ENCODE measurements at places on chromosomes 2 and 18.

DNA sequence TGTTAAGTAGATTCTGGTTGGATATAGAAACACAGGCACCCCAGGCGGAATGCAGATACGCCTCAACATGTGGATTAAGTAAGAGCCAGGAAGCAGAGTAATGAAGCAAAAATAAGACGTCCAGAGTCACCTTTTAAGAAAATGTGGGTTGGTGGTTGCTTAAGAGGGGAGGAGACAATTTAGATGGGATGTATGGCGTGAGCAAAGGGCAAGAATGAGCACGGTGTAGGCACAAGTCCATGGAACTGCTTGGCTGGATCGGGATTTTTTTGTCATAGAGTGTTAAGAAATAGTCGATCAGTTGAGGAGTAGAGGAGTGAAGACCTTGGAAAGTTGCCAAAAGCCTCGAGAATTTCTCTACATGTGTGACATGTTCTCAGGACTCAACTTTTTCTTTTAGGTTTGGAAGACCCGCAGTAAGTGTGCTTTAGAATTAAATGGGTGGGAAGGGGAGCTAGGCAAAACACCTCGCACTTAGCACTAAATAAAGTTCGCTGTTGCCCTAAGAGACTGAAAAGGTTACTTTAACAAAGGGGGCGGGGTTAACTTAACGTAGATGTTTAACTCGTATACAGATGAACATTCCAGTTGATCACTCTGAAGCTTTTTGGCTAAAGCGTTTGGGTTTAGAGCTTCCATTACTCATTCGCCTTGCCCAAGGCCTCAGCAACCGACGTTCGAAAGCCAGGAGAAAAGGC lies 716 bp upstream of the SLC39A10 start:
- no peak for DNase-seq

DNA sequence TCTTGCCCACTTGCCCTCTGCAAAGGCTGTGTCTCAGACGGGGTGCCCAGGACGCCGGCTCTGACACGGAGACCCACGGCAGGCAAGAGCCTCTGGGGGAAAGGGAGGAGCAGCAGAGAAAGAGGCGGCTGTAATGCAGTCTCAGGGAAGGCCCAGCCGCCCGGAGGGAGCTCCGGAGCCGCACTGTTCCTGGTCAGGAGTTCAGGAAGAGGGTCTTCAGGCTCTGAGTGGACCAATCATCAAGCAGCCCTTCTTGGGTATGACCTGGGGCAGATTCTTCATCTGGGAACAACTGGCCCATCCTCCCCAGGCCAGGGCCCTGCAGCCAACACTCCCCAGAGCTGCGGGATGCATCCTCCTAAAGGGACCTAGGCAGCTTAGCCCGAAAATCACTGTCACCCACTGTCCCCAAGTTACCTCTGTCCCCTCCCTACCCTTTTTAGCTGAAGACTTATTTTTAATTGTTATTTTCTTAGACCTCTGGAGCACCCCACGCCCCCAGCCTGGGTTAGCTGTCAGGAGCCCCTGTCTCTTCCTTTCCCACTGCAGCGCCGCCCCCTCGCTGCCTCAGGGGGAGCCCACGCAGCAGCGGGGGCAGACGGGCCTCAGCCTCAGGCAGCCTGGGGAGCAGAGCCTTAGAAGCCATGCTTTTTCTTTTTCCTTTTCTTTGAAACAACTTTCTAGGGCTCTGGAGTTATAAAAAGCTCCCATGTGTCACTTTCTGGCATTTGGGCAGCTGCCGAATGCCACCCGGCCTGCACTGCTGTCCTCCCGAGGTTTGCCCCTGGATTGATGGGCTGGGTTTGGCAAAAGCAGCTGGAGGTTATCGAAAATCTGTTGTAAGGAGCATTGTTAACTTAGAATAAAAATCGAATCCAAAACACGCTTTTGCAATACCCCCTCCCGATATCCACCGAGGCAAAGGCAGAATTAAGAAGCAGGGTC lies 644 bp upstream of the NEU2 start:
- DNase-seq, result no peak

DNA sequence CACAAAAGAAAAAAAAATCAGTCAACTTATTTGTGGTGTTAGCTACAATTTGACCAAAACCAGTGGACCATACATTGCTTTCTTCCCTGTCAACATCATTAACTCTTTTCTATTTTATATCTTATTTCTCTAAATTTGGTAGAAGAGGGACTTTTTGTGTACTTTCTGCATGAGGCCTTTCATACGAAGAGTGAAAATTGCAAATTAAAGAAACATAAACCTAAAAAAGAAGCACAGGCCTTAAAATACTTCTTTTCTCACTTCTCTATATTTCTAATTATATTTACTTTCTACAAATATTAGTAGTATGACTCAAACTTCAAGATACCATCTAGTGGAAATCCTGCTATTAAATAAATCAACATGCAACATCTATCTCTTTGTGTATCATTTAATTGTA lies 1073.4 kb upstream of the ZEB2 start:
- DNase-seq, result no peak

DNA sequence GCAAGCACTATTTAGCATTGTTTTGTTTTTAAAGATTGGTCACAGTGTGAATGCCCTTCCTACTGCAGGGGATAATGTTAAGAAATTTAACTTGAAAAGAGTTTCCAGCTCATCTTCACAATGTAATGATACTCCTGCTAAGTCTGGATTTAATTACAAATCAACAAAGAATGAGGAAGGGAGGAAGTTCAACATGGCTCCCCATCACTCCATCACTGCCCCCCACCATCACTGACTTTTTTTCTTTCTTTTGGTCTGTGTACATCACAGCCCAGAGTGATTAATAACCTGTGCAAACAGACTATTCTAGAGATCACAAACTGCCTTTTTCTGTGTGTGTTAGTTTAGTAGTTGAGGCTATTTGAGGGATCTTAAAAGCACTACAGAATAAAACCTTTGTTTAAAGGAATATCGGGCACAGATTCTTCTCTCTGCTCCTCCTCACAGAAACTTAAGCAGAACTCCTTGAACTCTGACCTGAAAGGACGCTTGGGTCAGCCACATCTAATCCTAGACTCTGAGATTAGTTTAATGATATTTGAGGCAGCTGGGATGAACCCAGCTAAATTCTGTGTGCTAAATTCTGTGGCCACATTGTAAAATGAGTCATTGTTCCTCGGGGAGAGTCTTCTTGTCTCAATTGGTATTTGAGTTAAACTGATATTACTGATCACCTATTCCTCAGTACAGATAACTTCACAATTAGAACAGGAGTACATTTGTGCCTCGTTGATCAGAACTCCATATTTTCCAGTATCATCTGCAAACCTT lies 47.8 kb downstream of the SATB2 start:
- no peak for DNase-seq

DNA sequence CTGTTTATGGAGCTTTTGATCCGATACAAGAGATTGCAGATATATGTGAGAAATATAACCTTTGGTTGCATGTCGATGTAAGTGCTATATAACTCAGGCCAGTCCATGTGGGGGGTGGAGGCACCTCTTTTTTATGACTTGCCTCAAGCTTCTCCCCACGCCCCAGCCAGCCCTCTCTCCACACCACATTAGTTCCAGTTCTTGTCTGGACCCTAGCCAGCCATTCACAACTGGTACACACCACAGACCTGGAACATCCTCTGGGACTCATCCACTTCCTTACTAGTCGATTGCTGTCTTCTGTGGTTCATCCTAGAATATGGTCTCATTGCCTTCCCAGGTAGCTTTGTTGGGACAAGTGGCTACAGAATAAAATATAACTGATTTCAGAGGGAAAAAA lies 31.0 kb downstream of the GAD1 start:
- DNase-seq, result no peak

DNA sequence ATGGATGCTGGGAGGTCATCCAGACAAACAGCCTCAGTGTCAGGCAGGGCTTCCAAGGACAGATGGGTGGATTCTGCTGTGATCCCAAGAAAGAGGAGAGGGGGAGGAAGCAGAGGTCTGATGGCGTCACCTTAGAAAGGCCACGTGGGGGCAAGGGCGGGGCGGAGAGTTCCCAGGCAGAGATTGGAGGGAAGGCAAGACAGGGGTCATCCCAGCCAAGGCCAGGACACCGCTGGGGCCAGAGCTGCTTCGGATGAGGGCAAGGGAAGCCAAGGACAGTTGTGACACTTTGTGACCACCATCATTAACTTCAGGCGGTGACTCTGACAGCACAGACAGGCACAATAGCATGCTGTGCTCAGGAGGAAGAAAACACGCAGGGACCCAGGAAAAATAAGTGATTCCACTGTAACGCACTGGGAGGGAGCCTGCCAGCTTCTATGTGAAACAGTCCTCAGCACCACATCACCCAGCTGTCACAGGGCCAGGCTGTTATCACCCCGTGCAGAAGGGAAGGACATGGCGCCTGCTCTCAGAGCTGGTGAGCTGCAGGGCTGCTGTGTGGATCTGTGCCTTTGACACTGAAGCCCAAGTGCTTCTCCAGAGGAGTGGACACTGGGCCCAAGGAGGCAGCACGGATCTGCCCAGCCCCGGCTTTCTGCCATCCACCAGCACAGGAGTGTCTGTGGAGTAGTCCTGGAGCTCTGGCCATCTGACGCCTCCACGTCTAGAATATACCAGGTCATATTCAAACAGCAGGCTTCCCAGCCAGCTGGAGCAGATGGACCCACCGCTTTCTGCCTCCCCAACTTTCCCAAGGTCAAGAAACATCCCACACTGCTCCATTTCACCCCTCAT lies 204.1 kb downstream of the NDUFA10 start:
- DNase-seq, result no peak

- DNase-seq, result no peak
These were observed 20.8 kb downstream of the DOK1 start for GRCh38 chr2:74575320-74575719.

DNA sequence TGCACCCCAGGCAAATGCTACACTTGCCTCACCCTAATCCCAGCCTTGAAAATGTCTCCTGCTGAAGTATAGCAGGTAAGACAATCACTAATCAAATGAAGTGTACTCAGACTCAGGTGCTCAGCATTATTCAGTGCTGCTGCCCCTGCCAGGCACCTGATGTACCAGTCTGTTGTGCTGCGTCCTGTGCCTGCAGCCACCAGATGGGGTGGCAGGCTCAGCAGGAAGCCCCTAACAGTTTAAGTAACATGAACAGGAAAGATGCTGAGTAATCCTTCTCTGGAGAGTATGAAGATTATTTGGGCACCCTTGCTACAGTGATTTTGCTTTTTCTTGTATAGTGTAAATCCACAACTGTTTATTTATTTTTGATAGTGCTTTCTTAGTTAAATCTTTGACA lies 69.1 kb downstream of the TACR1 start:
- DNase-seq, result no peak

GRCh38 chr2:162967147-162967546 lies 128.6 kb upstream of the KCNH7 start:
- DNase-seq, result no peak

- no peak for DNase-seq
These were observed 141.4 kb downstream of the SMAD7 start for GRCh38 chr18:48809365-48809764.

- DNase-seq, result no peak
These were observed 317.2 kb upstream of the ID2 start for GRCh38 chr2:8364668-8365067.

- DNase-seq, result no peak
These were observed 67.8 kb upstream of the SLC4A10 start for GRCh38 chr2:161556440-161556839.

DNA sequence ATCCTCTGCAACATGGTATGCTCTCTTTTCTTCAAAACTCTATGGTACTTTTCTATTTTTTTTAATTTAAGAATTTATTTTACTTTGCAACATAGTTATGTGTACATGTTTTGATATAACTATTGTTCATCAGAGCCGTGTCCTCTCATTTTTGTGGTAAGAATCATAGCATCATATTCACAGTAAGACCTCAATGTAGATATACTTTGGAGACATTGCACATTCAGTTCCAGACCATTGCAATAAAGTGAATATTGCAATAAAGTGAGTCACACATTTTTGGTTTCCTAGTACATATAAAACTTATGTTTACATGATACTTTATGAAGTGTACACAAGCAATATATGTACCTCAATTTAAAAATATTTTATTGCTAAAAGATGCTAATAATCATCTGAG lies 22.7 kb upstream of the LINC00305 start:
- DNase-seq, result no peak

DNA sequence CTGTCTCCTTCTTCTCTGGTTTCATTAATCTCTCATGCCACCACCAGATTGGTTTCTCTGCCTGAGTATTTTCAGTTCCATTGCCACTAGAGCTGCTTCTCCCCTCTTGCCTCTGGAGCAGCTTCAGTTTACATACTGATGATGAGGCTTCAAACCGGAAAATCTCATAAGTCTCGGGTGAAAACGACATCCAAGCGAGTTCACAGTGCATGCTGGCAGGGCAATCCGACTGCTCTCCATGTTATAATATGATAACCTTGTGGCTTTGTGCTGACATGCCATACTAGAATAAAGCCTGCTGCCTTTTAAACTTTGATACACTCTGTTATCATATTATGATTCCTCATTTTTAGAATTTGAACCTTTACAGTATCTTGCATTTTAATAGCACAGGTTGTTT lies 153.5 kb downstream of the PRPF40A start:
- no peak for DNase-seq

DNA sequence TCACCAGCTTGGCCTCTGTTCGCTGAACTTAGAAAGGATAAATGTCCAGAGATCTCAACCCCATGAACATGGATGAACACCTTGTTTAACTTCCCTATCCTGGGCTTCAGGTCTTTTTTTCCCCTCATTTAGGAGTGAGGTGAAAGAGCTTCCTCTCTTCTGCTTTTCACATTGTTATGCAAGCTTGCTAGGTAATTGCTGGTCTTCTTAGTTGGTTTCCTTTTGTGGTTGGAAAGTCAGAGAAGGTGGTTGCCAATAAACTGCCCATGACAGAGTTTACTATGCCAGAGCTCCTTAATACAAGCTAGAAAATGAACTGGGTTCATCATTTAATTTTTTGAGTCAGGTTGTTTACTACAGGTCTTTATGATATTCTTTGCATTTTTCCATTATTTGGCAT lies 16.6 kb downstream of the SLC9A4 start:
- DNase-seq, result no peak

GRCh38 chr18:8699948-8700347 lies 5.4 kb upstream of the MTCL1 start:
- no peak for DNase-seq

DNA sequence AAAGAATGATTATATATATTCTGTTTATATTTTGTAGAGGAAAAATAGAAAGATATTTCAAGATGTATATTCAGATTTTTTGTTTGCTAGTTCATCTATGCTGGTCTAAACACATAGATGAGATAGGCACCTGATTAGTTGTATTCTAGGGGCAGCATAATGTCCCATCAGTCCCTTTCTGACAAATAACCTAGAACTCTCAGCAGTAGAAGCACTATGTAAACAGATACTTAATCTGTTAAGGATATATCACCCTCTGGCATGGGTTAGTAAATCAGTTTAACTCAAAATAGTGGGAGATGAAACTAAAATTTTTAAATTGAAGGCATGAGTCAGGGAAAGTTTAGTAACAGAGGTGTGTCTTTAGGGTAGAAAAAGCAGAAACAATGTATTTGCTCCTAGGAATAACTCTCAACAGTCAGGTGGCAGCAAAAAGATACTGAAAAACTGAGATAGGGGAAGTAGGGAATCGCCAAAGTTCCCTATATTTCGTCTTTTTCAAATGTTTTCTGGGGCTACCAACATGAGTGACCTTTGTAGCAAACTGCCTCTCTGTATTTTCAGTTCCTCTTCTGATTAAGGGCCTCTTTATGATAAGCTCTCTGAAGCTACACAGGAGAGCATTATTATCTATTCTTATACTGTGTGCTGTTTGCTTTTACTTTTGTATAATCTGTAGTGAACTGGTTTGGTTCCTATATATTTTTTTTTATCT lies 5.7 kb downstream of the PPP1R1C start:
- no peak for DNase-seq

GRCh38 chr2:233841183-233841582 lies 13.2 kb downstream of the HJURP start:
- no peak for DNase-seq
